CD4-positive, alpha-beta memory T cell (primary cell): ENCODE measurements at places on chromosomes 11 and 22. TPM values are rescaled to one million over a fixed set of nuclear protein-coding genes. Genes with fewer than 3 reads are reported as not detected.

- H3K4me3 ChIP-seq = no peak overlapping the region
- no peak overlapping the region for H3K27ac ChIP-seq
- H3K27me3 ChIP-seq = no peaks in the 10 kb centered on the region
- no peaks in the 10 kb centered on the region for H3K36me3 ChIP-seq
These were observed 45.4 kb upstream of the CCDC188 start for GRCh38 chr22:20196094-20196842.

DNA sequence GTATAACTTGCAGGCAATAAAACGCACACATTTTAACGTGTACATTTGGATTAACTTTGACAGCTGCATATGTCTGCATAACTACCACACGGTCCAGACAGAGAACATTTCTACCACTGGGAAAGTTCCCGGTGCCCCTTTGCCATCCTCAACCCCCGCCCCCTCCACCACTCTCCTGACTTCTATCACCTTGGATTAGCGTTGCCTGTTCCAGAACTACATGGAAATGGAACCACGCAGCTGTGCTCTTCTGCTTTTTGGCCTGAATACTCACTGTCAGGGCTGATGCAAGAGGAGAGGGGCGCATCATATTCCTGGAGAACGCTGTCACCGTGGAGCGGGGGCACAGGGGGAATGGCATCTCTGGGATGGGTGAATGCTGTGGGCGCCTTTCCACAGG, 62.1 kb downstream of the LRP5 start:
- no peak overlapping the region for H3K4me3 ChIP-seq
- no peak for DNase-seq
- no peaks in the 10 kb centered on the region for H3K4me1 ChIP-seq
- no peaks in the 10 kb centered on the region for H3K27me3 ChIP-seq
- H3K36me3 ChIP-seq = no peaks in the 10 kb centered on the region
- no peak overlapping the region for H3K27ac ChIP-seq

DNA sequence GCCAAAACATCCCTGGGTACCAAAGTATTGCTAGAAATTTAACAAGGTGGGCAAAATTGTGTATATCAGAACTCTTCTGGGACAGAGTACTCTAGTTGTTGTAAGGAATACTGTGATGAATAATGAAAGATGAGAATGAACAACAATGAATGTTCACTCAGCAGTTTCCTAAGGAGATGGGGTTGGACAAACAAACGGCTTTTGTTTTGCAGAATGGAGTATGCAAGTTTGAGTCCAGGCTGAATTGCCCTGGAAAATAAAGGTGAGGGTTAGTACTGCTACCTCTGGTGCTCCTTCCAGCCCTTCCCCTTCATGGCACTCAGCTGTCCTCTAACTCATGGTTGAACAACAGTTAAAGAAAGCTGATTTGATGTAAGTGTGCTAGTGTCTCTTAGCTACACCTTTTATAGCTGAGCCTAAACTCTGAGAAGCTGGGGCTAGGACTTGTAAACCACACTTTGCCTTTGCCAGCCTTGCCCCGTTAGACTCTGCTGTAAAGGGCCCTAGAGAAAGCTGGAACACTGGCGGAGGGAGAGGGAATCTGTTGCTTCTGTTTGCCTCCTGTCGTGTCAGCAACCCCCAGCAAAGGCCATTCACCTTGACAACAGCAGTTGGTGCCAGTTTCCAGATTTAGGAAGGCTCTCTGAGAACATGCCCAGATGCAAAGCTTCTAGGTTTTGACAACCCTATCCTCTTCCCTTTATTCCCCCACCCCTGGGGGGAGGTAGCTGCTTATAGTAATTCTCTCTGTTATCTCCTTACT, 41.2 kb upstream of the POLD3 start:
- no peaks in the 10 kb centered on the region for H3K36me3 ChIP-seq
- H3K4me3 ChIP-seq = no peak overlapping the region
- DNase-seq = no peak
- no peak overlapping the region for H3K27ac ChIP-seq
- no peaks in the 10 kb centered on the region for H3K27me3 ChIP-seq

GRCh38 chr22:48106715-48107259, 1344.3 kb downstream of the TBC1D22A start:
- no peaks in the 10 kb centered on the region for H3K36me3 ChIP-seq
- no peaks in the 10 kb centered on the region for H3K27me3 ChIP-seq
- no peak for DNase-seq
- no peak overlapping the region for H3K4me3 ChIP-seq
- H3K27ac ChIP-seq = no peak overlapping the region
- no peaks in the 10 kb centered on the region for H3K4me1 ChIP-seq

DNA sequence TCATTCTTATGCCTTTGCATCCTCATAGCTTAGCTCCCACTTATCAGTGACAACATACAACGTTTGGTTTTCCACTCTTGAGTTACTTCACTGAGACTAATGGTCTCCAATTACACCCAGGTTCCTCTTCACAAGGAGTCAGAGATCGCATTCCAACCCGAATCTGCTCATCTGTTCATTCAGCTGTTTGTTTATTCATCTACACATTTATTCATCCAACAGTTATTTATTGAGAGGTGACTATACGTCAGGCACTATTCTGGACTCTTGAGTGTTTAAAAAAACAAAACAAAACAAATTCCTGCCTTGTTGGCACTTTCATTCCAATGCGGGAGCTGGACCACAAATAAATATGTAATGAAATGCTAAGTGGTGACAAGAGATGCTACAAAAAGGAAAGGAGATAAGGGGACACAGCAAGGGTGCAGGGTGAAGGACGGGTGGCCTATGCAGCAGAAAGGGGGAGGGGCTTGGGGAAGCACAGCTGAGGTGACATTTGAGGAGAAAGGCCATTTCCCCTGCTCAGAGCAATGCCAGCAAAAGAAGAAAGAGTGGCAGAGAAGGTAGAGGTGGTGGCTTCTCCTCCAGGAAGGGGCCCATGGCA, 393.8 kb upstream of the SYN3 start:
- H3K27me3 ChIP-seq = no peaks in the 10 kb centered on the region
- no peak overlapping the region for H3K4me3 ChIP-seq
- no peaks in the 10 kb centered on the region for H3K36me3 ChIP-seq
- no peaks in the 10 kb centered on the region for H3K4me1 ChIP-seq
- no peak for DNase-seq
- H3K27ac ChIP-seq = no peak overlapping the region

DNA sequence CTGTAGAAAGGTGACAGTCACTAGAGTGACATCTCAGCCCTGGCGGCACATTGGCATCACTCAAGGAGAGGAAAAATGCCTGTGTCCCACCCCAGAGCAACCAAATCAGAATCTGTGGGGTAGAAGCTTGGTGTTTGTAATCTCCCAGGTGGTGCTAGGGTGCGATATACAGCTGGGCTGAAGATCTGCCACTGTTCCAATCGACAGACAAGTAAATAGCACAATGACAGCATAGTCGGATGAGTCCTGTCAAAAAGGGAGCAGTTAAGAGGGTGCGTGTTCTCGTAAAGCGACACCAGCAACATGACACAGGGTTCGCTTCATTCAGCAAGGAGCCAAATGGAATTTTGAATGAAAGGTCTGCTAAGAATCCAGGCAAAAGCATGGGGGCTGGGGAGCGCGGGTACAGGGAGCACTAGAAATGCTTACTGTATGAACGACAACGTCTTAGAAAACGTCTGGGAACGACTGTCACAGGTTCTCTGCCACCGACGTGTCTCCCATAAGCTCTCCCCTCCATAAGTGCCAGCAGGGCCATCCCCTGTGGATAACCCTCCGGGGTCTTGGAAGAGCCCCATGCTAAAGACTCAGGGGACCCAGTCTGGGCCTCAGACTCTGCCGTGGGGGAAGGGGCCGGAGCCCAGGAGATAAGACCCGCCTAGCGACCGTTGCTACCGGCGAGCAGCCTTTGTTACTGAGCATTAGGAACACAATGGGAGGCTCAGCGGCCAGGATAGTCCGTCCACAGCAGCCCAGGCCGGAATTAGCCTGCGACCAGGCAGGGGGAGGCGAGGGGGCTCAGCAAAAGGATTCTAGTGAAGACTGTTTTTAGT, 20.8 kb downstream of the ADA2 start:
- no peaks in the 10 kb centered on the region for H3K4me1 ChIP-seq
- no peaks in the 10 kb centered on the region for H3K27me3 ChIP-seq
- no peak overlapping the region for H3K27ac ChIP-seq
- H3K36me3 ChIP-seq = peaks cover 23% of the 10 kb centered on the region
- no peak for DNase-seq
- H3K4me3 ChIP-seq = no peak overlapping the region

- H3K4me3 ChIP-seq = no peak overlapping the region
- no peaks in the 10 kb centered on the region for H3K4me1 ChIP-seq
- H3K27ac ChIP-seq = no peak overlapping the region
These were observed 12.4 kb downstream of the NRXN2 start for GRCh38 chr11:64710418-64711137.

- H3K27ac ChIP-seq = no peak overlapping the region
- H3K27me3 ChIP-seq = no peaks in the 10 kb centered on the region
- H3K4me3 ChIP-seq = no peak overlapping the region
- DNase-seq = no peak
- H3K4me1 ChIP-seq = peaks cover 6% of the 10 kb centered on the region
These were observed 351.9 kb downstream of the ETS1 start for GRCh38 chr11:128235426-128235825.

GRCh38 chr11:59822989-59823566, 12.5 kb upstream of the MRPL16 start:
- DNase-seq = peak; percentile 33
- no peak overlapping the region for H3K4me3 ChIP-seq
- no peaks in the 10 kb centered on the region for H3K27me3 ChIP-seq
- H3K27ac ChIP-seq = no peak overlapping the region
- H3K4me1 ChIP-seq = no peaks in the 10 kb centered on the region

DNA sequence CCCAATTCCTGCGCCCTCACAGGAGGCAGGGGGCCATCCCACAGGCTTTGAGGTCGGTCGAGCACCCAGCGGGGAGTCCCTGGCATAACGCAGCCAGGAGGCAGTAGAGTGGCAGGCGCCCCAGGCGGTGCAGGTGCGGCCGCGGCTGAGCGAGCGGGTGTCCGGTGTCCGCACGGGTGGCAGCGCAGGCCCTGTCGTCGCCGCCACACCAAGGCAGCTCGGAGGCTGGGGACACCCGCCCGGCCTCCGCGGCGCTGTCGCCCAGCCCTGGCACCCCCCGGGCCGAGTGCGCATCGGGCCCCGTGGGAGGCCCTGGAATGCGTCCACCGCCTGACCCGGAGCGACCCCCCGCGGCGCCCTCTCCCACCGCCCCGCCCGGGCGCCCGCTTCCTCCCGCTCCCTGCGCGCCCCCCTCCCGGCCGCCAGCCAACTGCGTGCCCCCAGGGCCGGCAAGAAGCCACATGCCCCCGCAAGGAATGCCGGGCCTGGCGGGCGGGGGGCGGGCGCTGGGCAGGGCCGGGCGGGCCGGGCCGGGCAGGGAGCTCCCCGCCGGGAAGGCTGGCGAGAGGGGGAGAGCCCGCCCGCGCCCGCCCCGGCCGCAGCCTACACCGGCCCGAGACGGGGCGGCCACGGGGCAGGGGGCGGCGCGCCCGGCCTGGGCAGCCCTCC, 33.9 kb downstream of the PRDM11 start:
- no peak for DNase-seq

DNA sequence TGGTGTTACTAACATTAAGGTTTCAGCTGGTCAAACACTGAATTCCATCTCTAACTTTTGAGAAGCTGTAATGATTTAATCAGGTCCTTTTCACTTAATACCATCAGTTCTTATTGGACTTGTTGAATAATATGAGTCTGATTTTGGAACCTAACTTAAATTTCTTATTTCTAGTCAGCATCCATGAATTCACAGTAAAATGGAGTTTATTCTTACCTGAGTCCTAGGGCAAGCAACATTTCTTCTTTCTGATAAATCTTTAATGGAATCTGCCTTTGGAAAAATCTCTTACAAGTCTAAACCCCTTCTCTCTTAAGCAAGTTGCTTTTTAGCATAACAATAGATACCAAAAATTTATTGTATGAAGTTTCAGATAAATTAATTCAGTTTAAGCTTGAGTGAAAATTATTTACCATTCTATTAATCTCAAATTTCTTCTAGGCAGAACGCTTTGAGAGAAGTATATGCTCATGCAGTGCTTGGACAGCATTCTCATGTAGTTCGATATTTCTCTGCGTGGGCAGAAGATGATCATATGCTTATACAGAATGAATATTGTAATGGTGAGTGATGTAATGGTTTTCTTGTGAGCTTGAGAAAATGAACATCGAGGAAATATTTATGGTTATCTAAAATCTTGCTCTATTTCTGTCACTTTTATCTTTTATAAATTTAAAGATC, 3.4 kb downstream of the WEE1 start:
- H3K36me3 ChIP-seq = no peaks in the 10 kb centered on the region
- H3K4me3 ChIP-seq = peak overlapping the region; percentile 58
- peak overlapping the region; percentile 86 for H3K27ac ChIP-seq
- H3K27me3 ChIP-seq = no peaks in the 10 kb centered on the region
- DNase-seq = no peak

GRCh38 chr11:5137014-5137413, 1.1 kb downstream of the OR52A5 start:
- DNase-seq = no peak
- H3K27ac ChIP-seq = no peak overlapping the region
- H3K36me3 ChIP-seq = no peaks in the 10 kb centered on the region
- no peaks in the 10 kb centered on the region for H3K4me1 ChIP-seq
- H3K27me3 ChIP-seq = no peaks in the 10 kb centered on the region
- no peak overlapping the region for H3K4me3 ChIP-seq

DNA sequence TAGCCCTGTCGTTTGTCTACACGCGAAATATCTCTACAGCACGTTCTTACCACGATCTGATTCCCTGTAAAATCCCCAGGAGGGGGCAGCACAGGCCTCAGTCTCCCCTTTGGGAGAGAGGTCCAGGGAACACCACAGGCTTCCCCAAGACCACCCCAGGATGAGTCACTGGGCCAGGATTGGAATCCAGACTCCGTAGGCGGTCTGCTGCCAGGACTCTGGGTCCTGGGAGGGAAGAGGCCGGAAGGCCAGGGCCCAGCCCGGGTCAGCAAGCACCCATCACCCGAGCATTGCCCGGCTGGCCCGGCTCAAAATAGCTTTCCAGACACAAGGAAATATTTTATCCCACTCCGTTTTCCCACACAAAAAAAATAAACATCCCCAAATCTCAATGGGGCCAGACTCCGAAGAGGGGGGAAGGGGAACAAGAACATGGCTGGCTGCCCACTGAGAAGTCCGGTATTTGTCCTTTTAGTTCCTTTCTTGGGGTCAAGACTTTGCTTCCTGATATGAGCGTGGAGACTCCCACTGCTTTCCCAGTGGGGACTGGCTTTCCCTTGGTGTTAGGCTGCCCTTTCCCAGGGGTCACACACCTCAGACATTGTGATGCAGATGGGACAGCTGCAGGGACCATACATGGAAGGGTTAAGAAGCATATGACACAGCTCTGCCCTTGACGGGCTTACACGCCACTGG, 91.3 kb downstream of the LRRC32 start:
- no peak for DNase-seq
- no peak overlapping the region for H3K27ac ChIP-seq
- no peaks in the 10 kb centered on the region for H3K4me1 ChIP-seq
- no peaks in the 10 kb centered on the region for H3K36me3 ChIP-seq
- H3K4me3 ChIP-seq = no peak overlapping the region

GRCh38 chr11:78696177-78696576, 121.5 kb upstream of the NARS2 start:
- H3K27me3 ChIP-seq = no peaks in the 10 kb centered on the region
- no peak overlapping the region for H3K4me3 ChIP-seq
- DNase-seq = no peak
- H3K36me3 ChIP-seq = no peaks in the 10 kb centered on the region
- no peaks in the 10 kb centered on the region for H3K4me1 ChIP-seq

LGALS1 gene
- total RNA-seq = 68.7 TPM

NRIP3 gene
- 1.7 TPM for total RNA-seq

CLP1 gene
- 16.0 TPM for total RNA-seq

HEPN1 gene
- total RNA-seq = not detected

RELT gene
- 12.9 TPM for total RNA-seq
